EH (cell line): ENCODE measurements at places on chromosomes 5 and 9.

DNA sequence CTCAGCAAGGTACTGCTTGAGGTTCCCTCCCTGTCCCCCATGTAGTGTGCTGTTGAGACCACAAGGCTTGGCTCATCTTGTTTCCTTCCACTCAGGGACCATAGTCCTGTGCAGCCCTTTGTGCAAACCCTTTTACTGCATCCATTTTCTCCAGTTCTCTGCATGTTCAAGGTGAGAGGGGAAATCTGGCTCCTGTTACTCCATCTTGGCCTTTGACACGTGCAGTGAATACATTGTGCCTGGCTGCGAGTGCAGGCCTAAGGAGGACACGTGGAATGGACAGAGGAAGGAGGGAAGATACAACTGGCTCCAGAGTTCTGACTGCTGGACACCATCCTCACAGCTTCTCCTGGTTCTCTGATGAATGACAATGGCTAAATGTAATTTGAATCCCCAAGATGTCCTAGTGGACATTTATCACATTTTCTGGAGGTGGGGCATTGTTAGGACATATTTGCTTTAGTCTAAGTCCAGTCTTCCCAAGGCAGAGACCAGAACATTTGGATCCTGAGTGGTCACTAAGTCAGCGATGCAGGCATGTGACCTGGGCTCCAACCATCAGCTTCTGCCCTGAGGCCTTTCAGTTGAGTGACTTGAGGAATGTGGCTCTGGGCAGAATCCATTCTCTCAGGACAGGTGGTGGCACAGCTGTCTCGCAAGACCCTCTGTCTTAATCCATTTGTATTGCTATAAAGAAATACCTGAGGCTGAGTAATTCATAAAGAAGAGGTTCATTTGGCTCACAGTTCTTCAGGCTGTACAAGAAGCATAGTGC, 189.0 kb upstream of the DAP start:
- DNase-seq = no peak

DNA sequence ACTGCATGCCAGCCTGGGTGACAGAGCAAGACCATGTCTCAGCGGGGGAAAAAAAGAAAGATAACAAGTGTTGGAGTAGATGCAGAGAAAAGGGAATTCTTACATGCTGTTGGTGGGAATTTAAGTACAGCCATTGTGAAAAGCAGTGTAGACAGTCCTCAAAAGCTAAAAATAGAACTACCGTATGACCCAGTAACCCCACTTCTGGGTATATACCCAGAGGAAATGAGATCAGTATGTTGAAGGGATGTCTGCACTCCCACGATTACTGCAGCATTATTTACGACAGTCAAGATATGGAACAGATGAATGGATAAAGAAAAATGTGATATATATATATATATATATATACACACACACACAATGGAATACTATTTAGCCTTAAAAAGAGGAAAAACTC, 225.3 kb upstream of the SLC24A2 start:
- DNase-seq = no peak

GRCh38 chr5:112697322-112697721, 40.4 kb upstream of the APC start:
- no peak for DNase-seq

DNA sequence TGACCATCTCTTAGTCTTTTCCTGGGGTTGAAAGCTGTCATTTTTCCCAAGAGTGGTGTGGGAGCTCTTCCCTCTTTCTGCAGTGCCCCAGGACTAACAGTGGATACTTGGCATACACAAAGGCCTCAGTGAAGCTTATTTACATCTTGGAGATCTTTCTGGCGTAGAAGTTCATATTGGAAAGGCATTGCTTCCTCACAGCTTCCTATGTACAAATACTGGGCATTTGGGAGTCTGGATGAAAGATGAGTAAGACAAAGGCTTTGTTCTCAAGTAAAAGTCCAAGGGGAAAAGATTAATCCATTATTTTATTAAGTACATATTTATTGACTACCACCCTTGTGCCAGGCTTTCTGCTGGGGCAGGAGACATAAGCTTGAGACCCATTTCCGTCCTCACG, 22.0 kb downstream of the MAP3K1 start:
- no peak for DNase-seq

DNA sequence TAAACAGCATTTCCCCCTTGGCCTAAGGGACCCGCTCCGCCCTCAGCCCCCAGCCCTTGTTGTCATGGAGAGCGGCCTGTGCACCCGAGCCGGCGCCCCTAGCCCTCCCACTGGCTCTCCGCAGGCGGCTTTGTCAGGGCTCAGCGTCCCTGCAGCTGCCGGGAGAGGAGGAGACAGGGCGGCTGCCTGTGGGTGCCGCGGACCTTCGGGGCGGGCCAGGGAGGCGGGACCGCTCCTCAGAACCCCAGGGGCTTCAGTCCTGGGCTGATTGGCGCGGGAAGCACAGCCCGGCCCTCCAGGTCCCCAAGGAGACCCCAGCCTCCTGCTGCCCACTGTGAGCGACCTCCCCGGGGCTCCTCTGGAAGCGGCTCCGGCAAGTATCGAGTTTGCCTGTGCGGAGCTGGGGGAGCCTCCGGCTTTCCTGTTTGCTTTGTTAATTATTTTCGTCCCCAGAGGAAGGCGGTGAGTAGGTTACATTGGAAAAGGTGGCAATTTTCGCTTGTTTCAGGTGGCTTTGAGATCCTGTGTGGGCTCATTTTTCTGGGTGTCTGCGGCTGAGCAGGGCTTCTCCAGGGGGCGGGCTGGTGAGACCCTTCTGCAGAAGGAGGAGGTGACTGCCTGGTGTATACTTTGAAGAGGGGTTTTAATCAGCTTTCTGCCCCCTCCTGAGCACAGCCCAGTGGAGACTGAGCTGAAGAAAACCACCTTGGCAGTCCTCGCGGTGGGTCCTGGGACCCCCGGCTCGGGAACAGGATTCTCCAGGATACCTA, at the start of gene FGD3:
Gene FGD3 (plus strand): TSS at position 256 of the 770 bp plus-strand sequence. CDS start 28,734 bp downstream, outside the sequence.
- no peak for DNase-seq
